DMS79 (cell line): ENCODE measurements at places on chromosomes 16 and 17.

- DNase-seq: no peak
Measured at GRCh38 chr17:2266045-2266864, 37.3 kb downstream of the SMG6 start.

GRCh38 chr16:85712801-85713200 lies 24.0 kb upstream of the GINS2 start:
- DNase-seq: no peak

GRCh38 chr17:77473615-77474226 lies 333.0 kb downstream of the SEC14L1 start:
- DNase-seq: no peak

DNA sequence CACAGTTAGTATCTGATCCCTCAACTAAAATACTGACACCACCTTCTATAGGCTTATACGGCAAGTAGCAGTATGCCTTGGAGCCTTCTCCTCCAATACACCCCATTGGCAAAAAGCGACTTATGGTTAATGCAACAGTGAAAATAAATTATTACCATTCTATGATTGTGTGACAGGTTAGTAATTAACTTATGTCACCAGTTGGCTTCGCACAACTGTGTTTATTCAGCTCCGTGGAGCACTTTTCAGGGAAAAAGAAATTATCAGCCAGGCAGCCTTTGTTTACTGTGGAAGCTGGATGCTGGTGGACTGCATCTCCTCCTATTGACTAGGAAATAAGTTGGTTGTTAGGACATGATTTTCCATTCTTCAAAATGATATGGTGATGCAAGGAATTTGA lies 833.8 kb upstream of the RBFOX1 start:
- DNase-seq: no peak

DNA sequence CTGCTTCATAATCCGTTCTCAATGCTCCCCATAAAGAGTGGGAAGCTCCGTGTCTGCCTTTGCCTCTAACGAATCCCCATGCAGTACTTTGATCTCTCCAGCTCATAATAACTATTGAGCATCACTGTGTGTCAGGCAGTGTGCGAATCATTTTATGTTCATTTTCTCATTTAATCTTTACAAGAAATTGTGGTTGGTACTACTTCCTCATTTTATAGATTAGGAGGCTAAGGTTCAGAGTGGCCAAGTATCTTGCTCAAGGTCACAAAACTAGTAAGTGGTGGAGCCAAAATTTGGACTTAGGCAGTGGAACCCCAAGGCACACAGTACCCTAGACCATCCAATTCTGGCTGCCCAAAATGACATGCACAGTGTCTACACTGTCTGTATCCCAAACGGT lies 44.8 kb downstream of the ABCC12 start:
- no peak for DNase-seq

- DNase-seq: no peak
Measured at GRCh38 chr16:79902351-79902750, 301.8 kb upstream of the MAF start.

DNA sequence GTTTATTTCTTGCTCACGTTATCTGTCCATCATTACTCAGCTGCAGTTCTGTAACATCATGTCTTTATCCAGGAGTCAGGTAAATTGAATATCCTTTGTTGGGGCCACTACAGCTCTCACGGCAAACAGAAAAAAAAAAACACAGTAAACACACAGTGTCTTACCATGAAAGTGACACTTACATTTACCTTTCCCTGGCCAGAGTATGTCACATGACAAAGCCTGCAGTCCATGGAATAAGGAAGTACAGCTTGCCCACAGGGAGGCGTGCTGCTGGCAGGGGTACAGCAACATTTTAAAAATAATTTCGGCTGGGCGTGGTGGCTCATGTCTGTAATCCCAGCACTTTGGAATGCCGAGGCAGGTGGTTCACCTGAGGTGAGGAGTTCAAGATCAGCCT lies 85.7 kb upstream of the HS3ST4 start:
- DNase-seq: no peak

GRCh38 chr16:21580807-21581206 lies 18.6 kb upstream of the METTL9 start:
- no peak for DNase-seq

- DNase-seq: no peak
Measured at GRCh38 chr17:57608369-57609124, 136.6 kb downstream of the CCDC182 start.

- no peak for DNase-seq
Measured at GRCh38 chr17:3754066-3754457, 30.4 kb downstream of the HASPIN start.
